ENCODE measurements at places on chromosomes 7 and 10. TPM values are rescaled to one million over a fixed set of nuclear protein-coding genes. Genes with fewer than 3 reads are reported as not detected.
A peak's percentile ranks its signal among the peaks of the same experiment; 100 is the strongest.

Gene ZNF789
- total RNA-seq: 15.3 TPM

Gene SH2D4B
- 0.25 TPM for total RNA-seq

GRCh38 chr7:91526404-91526803 is 262.2 kb downstream of the FZD1 start:
- no peaks in the 10 kb centered on the region for H3K27me3 ChIP-seq
- H3K27ac ChIP-seq: no peak overlapping the region
- no peaks in the 10 kb centered on the region for H3K4me1 ChIP-seq
- DNase-seq: no peak
- H3K4me3 ChIP-seq: no peak overlapping the region

- no peak for DNase-seq
- no peak overlapping the region for H3K4me3 ChIP-seq
- peaks cover 29% of the 10 kb centered on the region for H3K27me3 ChIP-seq
These were observed 12.9 kb downstream of the UNCX start for GRCh38 chr7:1245524-1246050.

Gene WDR11
- 73.1 TPM for total RNA-seq

GRCh38 chr10:126734015-126734414 is 63.5 kb upstream of the C10orf90 start:
- no peak overlapping the region for H3K4me3 ChIP-seq
- no peak for DNase-seq
- H3K27ac ChIP-seq: no peak overlapping the region
- no peaks in the 10 kb centered on the region for H3K4me1 ChIP-seq
- peaks cover 7% of the 10 kb centered on the region for H3K27me3 ChIP-seq

- H3K27me3 ChIP-seq: peaks cover 39% of the 10 kb centered on the region
- DNase-seq: no peak
- H3K36me3 ChIP-seq: no peaks in the 10 kb centered on the region
- no peak overlapping the region for H3K27ac ChIP-seq
These were observed 8.1 kb downstream of the TRPV5 start for GRCh38 chr7:142925413-142925812.

DNA sequence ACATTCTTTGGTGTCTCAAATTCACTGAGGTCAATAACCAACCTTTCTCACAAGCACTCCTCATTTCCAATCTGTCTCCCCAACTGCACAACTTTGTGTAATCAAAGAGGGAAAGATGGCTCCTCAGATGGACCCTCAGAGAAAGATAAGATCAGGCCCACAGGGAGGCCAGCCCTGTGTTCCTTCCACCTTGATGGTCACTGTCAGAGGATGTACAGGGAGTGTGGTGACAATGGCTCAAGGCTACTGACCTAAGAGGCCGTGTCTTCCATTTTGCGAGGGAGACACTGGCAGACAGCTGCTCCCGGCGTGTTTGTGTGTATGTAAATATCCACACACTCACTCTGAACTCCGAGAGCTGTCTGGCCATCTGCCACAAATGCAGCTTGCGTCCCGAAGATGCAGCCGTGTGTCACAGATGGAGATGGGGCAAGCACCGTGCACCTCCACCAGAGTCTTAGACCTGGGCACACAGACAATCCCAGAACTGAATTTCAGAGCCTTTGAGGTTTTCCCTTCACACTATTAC is 712.1 kb upstream of the NRP1 start:
- H3K27ac ChIP-seq: no peak overlapping the region
- no peak for DNase-seq
- peaks cover 23% of the 10 kb centered on the region for H3K27me3 ChIP-seq
- no peak overlapping the region for H3K4me3 ChIP-seq
- H3K4me1 ChIP-seq: peaks cover 6% of the 10 kb centered on the region

DNA sequence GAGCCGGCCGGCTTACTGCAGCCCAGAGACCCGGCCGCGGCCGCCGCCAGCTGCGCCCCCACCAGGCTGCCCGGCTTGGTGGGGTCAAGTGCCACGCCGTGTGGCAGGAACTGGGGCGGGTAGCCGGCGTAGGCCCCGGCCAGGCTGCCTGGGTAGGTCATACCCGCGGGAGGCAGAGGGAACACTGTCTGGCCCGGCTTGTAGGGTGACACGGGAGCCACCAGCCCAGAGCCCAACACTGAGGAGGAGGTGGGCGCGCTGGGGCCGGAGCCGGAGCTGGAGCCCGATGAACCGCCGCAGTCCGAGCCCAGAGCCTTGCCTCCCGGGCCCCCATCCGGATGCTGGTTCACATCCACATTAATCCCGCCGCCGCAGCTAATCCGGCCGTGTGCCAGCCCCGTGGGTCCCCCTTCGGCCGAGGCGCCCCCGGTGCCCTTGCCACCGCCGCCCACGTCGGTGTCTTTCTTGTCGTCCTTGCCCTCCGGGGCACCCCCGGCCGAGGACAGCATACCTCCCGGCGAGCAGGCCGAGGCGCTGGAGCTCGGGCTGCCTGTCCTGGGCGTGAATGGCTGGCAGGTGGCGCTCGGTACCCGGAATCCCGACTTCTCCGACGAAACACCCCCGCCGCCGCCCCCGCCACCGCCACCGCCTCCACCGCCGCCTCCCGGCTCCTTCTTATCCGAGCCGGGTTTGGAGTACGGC is 2.0 kb downstream of the ZNF503 start:
- peak; percentile 61 for DNase-seq
- H3K4me1 ChIP-seq: peaks cover 21% of the 10 kb centered on the region
- H3K36me3 ChIP-seq: no peaks in the 10 kb centered on the region
- no peak overlapping the region for H3K27ac ChIP-seq
- peaks cover 40% of the 10 kb centered on the region for H3K27me3 ChIP-seq

DNA sequence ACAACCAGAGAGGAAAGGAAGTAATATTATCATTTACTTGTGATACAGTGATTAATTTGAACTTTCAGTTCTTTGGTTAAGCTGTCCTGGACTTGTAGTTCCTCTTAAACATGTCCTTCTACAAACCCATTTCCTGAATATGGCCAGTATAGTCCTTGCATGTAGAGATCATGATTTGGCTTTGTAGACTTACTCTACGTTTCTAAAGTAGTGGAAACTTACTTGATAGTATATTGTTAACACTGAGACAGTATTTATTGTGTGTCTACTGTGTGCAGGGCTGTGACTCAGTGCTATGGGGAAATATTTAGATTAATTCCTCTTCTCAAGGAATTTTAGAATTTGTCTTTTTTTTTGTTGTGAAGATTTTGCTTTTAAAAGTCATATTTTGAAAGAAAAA is 109.5 kb downstream of the NRF1 start:
- peaks cover 2% of the 10 kb centered on the region for H3K4me1 ChIP-seq
- no peak overlapping the region for H3K4me3 ChIP-seq
- H3K27ac ChIP-seq: no peak overlapping the region
- DNase-seq: no peak

Gene C10orf62
- total RNA-seq: not detected

- no peaks in the 10 kb centered on the region for H3K4me1 ChIP-seq
- no peak for DNase-seq
- H3K27ac ChIP-seq: no peak overlapping the region
- no peaks in the 10 kb centered on the region for H3K27me3 ChIP-seq
These were observed 197.3 kb downstream of the PHF14 start for GRCh38 chr7:11170863-11171568.

Gene ABCC2
- total RNA-seq: 3.4 TPM

- DNase-seq: no peak
- no peak overlapping the region for H3K27ac ChIP-seq
- H3K36me3 ChIP-seq: peaks cover 7% of the 10 kb centered on the region
- no peak overlapping the region for H3K4me3 ChIP-seq
- H3K27me3 ChIP-seq: no peaks in the 10 kb centered on the region
These were observed 37.4 kb downstream of the GOT1 start for GRCh38 chr10:99393036-99393435.

Gene FAM200A
- 2.7 TPM for total RNA-seq

Gene COA1
- total RNA-seq: 77.2 TPM

DNA sequence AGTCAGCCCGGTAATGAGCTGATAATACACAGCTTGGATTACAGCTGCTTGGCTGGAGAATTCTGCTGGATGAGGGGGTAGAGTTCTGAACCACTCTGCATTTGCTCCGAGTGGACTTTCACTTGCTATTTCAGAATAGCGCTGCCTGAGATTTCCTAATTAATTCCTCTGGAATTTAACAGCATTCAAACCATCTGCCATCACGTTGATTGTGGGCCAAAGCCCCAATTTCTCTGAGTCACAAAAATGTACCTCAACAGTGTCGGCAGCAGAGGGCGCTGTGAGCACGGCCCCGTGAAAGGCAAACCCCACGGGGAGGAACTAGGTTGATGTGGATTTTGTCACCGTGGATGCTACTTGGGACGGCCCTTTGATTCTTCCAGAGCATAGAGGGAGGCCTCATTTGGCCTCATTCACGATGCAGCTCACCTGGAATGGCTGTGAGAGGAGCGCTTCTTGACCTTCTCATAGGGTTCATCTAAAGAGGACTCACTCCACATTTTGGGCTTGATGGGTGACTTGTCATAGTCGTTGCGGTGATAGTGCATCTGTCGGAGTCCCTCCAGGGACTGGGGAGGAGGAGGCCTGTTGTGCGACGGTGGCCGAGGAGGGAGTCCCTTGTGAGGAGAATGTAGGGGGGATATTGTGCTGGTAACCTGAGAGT is 73.3 kb downstream of the PRPF18 start:
- no peaks in the 10 kb centered on the region for H3K36me3 ChIP-seq
- peaks cover 4% of the 10 kb centered on the region for H3K4me1 ChIP-seq
- peaks cover 3% of the 10 kb centered on the region for H3K27me3 ChIP-seq
- H3K4me3 ChIP-seq: peak overlapping the region; percentile 4

Gene CHST15
- 0.95 TPM for total RNA-seq

GRCh38 chr7:140212100-140212881 is 35.5 kb upstream of the KDM7A start:
- peak overlapping the region; percentile 80 for H3K4me3 ChIP-seq
- H3K4me1 ChIP-seq: peaks cover 37% of the 10 kb centered on the region
- no peaks in the 10 kb centered on the region for H3K36me3 ChIP-seq
- no peak for DNase-seq

DNA sequence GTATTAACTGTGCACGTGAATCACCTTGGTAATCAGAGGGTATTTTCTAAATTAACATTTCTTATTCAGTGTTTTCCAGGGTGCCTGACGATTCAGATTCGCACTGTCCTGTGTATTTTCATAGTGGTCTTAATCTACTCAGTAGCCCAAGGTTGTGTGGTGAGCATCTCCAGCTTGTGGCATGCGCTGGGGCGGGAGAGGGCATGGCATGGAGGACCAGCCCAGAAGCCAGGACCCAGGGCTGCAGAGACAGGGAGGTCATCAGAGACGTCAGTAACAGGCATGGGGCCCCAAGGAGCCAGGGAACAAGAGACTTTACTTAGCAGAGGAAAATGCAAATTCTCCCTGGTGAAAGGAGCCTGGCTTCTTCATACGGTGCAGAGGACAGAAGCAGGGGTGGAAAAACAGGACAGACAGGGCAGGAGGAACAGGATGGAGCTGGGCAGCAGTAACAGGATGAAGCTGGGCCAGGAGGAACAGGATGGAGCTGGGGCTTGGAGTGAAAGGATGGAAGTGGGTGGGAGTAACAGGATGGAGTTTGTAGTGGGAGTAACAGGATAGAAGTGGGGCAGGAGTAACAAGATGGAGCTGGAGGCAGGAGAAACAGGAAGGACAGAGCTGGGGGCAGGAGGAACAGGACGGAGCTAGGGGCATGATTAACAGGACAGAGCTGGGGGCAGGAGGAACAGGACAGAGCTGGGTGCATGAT is 110.9 kb downstream of the ADCY1 start:
- H3K4me3 ChIP-seq: no peak overlapping the region
- H3K4me1 ChIP-seq: peaks cover 8% of the 10 kb centered on the region
- H3K27me3 ChIP-seq: no peaks in the 10 kb centered on the region
- DNase-seq: no peak
- no peaks in the 10 kb centered on the region for H3K36me3 ChIP-seq
- H3K27ac ChIP-seq: no peak overlapping the region

- peaks cover 16% of the 10 kb centered on the region for H3K4me1 ChIP-seq
- no peaks in the 10 kb centered on the region for H3K36me3 ChIP-seq
- H3K27me3 ChIP-seq: peaks cover 7% of the 10 kb centered on the region
- no peak overlapping the region for H3K27ac ChIP-seq
These were observed 291.5 kb upstream of the ZNF32 start for GRCh38 chr10:43939939-43940820.

- H3K27me3 ChIP-seq: peaks cover 3% of the 10 kb centered on the region
- H3K36me3 ChIP-seq: no peaks in the 10 kb centered on the region
- no peak for DNase-seq
These were observed 80.4 kb downstream of the PPP1R3C start for GRCh38 chr10:91552274-91553095.

DNA sequence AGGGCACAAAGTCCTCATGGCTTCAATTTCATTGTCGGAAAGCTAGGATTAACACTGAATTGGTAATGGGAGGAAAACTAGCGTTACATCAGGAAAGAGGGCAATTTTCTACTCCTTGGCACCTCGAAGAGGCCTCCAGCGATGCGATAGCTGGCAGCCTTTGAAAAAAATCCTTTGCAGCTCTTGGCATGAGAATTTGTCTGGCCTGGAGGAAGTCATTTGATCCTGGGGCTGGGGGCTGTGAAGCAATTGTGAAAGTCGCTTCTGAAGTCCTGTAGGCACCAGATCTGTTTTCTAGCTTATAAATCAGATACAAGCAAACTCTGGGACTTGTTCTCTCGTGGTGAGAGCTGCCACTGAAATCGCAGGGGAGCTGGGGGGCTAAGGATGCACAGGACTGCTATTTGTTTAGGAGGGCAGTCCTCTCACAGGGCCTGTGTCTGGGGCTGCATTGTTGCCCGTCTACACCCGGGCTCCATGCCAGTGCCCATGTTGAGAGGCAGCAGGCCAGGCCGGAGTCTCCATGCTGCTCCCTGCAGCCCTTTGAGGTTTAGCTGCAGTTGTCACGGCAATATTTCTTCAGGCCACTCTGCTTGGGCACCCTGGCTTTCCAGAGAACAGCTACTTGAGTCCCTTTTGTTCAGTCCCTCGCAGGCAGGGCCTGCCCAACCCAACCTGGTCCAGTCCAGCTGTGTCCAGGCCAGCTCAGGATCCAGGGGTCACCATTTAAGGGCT is 206.8 kb upstream of the LYZL1 start:
- H3K27ac ChIP-seq: no peak overlapping the region
- no peaks in the 10 kb centered on the region for H3K36me3 ChIP-seq
- H3K4me3 ChIP-seq: no peak overlapping the region
- DNase-seq: no peak

GRCh38 chr10:110967645-110968044 is 48.2 kb downstream of the SHOC2 start:
- H3K36me3 ChIP-seq: peaks cover 7% of the 10 kb centered on the region
- peaks cover 42% of the 10 kb centered on the region for H3K4me1 ChIP-seq
- H3K27ac ChIP-seq: no peak overlapping the region
- H3K27me3 ChIP-seq: no peaks in the 10 kb centered on the region

DNA sequence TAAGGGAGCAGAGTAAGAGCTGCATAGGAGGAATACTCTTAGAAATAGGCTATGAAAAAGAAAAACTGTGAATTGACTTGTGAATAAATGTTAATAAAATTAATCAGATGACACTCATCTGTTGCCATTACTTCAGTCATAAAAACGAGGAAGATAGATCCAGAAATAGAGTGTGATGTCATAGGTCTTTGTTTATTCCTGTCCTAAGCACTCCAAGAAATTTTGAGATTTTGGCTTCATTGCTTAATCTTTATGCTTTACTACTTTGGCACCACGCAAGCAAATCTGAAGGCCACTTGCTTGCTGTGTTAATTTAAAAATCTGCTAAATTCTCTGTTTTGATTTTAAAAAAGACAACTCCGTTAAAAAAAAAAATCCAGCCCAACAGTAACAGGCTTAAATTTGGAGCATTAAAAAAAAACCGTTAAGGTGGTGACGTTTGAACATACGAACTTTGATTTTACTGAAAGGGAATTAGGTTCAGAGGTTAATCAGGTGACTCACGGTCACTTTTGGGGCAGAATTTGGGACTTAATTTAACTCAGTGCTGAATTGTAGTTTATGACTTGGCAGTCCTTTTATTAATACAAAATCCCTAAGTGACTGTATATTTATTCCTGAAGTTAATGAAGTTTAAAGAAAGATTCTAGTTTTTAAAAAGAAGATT is 3.4 kb downstream of the IFRD1 start:
- DNase-seq: no peak
- no peak overlapping the region for H3K4me3 ChIP-seq
- H3K27me3 ChIP-seq: no peaks in the 10 kb centered on the region

Gene LRRC17
- 0.14 TPM for total RNA-seq

Data from natural killer cell treated with Interleukin-12 subunit alpha and Interleukin-12 subunit beta and Interleukin-15 and Interleukin-18, amount 100 ng/mL, for 72 hours (primary cell).